ENCODE measurements at places on chromosomes 6 and 20. TPM values are rescaled to one million over a fixed set of nuclear protein-coding genes. Genes with fewer than 3 reads are reported as not detected.
A peak's percentile ranks its signal among the peaks of the same experiment; 100 is the strongest.

The HUS1B gene
- not detected for total RNA-seq

- peak; percentile 74 for DNase-seq
These were observed 80.1 kb downstream of the AIG1 start for GRCh38 chr6:143140767-143141166.

- no peak for DNase-seq
These were observed 176.4 kb downstream of the TBC1D32 start for GRCh38 chr6:121157906-121158305.

GRCh38 chr6:163626073-163626867, 211.8 kb downstream of the QKI start:
- DNase-seq = no peak

All from left ventricle myocardium superior (tissue), 1 donor.